T47D (cell line): ENCODE measurements at places on chromosomes 7 and 10.

GRCh38 chr10:13853854-13854253, 267.1 kb downstream of the PRPF18 start:
- no peak for DNase-seq

DNA sequence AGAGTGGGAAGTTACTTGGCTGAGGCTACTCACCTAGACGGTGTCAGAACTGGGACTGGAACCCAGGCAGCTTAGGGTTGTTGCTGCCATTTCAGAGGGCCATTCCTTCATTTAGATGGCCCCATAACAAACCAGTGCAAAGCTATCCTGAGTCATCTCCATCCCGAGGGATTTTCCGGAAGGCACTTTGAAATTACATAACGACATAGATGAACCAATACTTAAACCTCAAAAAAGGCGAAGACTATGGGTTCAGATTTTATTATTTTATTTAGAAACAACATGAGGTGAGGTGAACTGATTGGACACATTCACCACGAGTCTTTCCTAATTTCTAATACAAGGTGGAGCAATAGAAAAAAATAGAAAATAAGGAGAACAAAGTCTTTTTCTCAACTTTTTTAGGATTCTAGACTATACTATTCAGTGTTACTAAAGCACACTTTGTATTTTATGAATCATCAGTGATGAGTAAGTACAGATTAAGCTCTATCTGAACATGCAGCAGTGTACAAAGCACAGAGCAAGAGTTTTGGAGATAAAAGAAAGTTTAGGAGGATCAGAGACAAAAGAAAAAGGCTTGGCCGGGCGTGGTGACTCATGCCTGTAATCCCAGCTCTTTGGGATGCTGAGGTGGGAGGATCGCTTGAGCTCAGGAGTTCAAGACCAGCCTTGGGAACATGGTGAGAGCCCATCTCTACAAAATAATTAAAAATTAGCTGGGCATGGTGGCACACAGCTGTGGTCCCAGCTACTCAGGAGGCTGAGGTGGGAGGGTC, 79.5 kb upstream of the SVIL start:
- DNase-seq, result no peak

GRCh38 chr7:158432369-158433341, 155.0 kb downstream of the PTPRN2 start:
- DNase-seq, result no peak

- peak; percentile 28 for DNase-seq
Observed at GRCh38 chr10:124691002-124691401, 53.2 kb downstream of the FAM53B start.

- DNase-seq, result peak; percentile 20
Observed at GRCh38 chr7:148914208-148914777, 30.2 kb upstream of the EZH2 start.

DNA sequence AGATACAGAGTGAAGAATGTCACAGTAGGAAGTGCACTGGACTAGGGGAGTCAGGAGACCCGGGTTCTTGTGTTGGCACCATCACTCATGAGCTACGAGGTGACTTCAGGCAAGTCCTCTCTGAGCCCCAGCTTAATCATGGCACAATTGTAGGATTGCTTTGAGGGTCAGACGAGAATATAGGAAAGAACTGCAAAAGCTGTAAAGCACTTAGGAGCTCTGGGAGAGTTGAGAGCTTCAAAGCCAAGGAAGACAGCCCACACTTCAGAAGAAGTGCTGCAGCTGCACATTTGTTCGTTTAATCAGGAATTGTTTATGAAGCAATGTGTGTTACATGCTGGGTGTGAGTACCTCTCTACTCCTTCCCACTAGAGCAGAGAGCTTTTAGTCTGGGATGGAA, 4.4 kb downstream of the FBH1 start:
- no peak for DNase-seq

DNA sequence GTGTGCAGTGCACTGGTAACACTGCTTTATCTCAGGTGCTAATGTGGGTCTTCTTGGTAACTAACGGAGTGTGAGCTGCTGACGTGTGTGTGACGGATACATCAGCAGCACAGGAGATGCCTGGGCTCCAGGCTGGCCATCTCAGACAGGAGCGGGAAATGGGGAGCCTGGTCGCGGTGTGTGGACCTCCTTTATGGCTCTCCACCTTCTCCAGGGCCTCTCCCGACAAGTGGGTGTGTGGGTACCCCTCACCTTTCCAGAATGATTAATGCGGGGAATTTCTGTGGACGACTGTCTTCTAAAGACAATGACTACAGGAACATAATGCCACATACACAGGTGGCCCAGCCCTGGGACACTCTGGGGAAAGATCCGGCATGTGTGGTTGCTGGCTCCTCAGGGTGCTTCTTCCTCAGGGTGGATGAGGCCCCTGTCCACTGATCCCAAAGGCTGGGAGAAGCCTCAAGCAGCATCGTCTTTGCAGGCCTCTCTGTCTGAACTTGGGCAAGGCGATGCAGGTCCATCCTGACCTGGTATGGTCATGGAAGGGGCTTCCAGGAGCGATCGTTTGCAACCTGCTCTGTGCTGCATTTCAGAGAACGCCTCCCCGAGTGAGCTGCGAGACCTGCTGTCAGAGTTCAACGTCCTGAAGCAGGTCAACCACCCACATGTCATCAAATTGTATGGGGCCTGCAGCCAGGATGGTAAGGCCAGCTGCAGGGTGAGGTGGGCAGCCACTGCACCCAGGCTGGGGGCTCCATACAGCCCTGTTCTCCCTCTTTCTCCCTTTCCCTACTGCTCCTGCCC, 20.3 kb upstream of the CSGALNACT2 start:
- DNase-seq, result no peak

DNA sequence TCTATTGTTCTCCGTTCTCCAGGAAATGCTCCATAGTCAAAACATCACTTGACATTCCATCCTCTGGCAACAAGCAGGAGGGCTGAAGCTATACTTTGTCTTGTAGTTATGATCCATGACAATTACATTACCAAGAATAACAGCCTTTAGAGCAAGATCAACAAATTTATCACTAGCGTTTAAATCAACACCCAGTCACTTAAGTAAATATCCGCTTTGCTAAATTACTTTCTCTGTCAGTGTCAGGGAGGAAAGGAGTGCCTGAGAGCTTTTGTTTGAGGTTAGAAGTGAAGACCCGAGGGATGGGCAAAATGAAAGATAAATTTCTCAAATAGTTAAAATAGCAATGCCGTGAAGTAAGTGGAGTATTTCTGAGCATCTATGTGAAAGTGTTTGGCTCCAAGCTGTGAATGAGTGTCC, 236.1 kb upstream of the BMPER start:
- DNase-seq, result peak; percentile 45

GRCh38 chr7:129779602-129780256, 168.2 kb downstream of the NRF1 start:
- DNase-seq, result peak; percentile 91

DNA sequence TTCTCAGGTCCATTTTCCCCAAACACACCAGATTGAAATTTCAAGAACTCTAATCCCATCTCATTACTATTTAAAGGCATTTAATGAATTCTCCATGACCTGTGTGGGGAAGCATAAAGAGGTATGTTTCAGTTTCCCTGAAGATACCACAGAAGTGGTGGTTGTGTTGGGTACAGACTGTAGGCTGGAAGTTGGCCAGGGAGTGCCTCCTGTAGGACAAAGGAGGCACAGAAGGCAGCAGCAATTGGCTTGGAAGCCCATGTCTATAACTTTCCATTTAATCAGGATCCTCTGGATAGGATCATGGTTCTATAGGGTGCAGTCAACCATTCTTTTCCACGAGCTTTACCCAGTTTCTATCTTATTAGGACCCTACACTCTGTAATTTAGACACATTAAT, 8.6 kb upstream of the BET1 start:
- DNase-seq, result no peak

GRCh38 chr7:38822549-38822948, 86.4 kb downstream of the VPS41 start:
- no peak for DNase-seq

DNA sequence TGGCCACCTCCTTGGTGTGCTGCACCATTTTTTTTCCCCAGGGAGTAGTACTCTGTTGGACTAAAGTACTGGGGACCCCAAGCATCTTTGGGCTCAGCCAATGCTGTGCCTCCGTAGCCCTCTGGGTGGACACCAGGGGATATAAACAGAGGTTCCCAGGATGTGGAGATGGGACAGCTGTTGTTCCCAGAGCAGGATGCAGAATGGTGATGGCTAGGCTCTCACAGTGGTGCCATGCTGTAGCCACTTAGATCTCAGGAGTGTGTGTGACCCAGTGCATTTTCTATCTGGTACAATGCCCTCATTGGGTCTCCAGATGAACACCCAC, 50.9 kb upstream of the SCIN start:
- no peak for DNase-seq

DNA sequence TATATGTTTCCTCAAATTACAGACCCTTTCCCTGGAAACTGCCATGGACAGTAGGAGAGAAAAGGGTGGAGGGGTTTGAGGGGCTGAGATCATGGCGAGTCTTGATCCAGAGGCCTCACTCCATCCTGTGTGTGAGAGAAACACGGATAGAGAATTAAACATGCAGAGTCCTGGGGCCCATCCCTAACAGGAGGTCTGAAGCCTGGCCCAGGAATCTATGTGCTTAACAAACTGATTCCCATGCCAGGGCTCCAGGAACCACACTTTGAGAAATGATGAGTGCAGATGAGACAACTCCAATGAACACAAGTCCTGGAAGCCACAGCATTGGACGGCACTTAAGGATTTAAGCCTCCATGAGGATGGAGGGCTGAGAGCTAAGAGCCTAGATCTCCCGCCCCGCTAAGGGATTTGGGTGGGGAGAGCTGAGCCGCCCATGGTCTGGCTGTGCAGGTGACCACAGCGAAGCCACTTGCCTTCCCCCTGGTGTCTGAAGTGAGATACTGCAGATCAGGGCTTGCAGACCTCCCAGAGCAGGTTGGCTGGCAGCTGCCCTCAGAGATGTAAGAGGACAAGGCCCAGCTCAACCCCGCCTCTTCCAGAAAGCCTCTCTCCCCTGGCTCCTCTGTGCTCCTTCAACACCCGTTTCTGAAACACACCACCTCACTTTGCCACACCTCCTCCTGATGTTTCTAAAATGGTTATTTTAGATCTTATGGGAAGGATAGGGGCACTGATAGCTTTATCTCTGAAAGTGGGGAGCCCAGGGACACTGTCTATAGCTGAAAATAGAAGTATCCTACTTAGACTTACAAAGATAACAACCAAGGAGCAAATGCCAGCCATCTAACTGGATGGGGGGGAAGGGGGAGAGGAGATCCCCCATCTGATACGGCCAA, 24.8 kb upstream of the EIF5AL1 start:
- DNase-seq, result peak; percentile 79

GRCh38 chr7:106448992-106449859, 164.4 kb upstream of the NAMPT start:
- no peak for DNase-seq

GRCh38 chr10:15140698-15141097, 27.8 kb downstream of the NMT2 start:
- DNase-seq, result no peak

DNA sequence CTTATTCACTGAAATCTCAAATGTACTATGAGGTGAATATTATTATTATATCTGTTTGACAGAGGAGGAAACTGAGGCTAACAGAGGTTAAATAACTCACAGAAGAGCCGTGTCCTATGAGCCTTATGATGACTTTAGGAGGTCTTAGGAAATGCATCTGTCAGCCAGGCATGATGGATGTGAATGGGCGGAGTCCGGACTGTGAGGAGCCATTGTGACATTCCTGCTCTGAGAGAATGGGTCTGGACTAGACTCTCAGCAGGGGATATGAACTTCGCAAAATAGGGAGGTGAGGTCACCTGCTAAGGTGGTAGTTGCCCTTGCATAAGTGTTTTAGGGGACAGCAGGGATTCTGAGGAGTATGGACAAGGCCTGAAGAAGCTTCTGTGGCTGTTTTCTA, 153.6 kb downstream of the TMEM178B start:
- DNase-seq, result no peak

DNA sequence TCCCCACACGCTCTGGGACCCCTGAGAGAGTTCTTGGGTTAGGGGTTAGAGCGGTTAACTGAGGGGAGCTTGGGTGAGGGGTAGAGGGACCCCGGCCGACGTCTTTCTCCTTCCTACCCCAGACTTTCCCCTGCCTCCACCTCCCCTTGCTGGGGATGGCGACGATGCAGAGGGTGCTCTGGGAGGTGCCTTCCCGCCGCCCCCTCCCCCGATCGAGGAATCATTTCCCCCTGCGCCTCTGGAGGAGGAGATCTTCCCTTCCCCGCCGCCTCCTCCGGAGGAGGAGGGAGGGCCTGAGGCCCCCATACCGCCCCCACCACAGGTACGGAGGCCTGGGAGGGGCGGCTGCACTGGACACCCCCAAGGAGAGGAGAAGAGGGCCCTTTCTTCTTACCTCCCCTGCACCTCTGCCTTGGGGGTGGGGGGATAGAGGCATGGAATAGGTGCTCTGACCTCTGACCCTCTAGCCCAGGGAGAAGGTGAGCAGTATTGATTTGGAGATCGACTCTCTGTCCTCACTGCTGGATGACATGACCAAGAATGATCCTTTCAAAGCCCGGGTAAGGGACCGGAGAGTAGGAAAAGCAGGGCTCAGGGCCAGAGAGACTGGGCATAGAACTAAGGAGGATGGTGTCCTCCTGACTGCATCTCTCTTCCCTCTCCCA, 1.1 kb downstream of the ZYX start:
- DNase-seq, result no peak

DNA sequence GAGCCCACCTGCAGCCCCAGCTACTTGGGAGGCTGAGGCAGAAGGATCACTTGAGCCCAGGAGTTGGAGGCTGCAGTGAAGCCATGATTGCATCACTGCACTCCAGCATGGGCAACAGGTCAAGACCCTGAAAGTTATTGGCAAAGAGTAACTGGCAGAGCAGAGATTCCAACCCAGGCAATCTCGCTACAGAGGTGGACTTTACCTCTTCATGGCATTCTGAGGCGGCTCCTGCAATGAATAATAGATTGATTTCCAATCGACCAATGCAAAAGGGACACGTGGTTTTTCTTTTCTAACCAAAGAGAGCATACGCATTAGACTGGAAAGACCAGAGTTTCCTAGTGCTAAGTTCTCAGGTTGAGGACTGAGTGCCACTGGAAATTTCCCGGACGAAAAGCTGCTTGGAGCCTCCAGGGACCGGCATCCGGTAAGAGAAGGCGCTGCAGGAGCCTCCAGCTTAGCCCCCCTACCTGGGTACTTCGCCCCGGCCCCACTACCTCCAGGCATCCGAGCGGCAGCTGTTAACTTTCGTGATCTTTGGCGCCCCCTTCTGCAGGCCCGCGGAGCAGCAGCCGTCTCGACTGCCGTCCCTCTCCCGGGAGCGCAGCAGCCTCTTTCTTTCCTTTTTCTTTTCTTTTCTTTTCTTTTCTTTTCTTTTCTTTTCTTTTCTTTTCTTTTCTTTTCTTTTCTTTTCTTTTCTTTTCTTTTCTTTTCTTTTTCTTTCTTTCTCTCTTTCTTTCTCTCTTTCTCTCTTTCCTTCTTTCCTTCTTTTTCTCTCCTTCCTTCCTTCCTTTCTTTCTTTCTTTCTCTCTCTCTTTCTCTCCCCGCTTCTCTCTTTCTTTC, 4.1 kb downstream of the MBLAC1 start:
- DNase-seq, result peak; percentile 64

GRCh38 chr10:535051-535450, 154.4 kb downstream of the DIP2C start:
- no peak for DNase-seq

- DNase-seq, result no peak
Observed at GRCh38 chr7:85153715-85154114, 33.1 kb downstream of the SEMA3D start.
